ENCODE measurements at places on chromosomes 1 and 21. TPM values are rescaled to one million over a fixed set of nuclear protein-coding genes. Genes with fewer than 3 reads are reported as not detected.

The GCSAML gene
- not detected for total RNA-seq

The MYBPH gene
- not detected for total RNA-seq

The ASPM gene
- total RNA-seq, result 72.2 TPM

The FCRL5 gene
- not detected for total RNA-seq

The LRRC71 gene
- total RNA-seq, result not detected

The RXFP4 gene
- not detected for total RNA-seq
